Posterior cingulate gyrus (tissue), 11 donors: ENCODE measurements at places on chromosomes 16 and 17.

DNA sequence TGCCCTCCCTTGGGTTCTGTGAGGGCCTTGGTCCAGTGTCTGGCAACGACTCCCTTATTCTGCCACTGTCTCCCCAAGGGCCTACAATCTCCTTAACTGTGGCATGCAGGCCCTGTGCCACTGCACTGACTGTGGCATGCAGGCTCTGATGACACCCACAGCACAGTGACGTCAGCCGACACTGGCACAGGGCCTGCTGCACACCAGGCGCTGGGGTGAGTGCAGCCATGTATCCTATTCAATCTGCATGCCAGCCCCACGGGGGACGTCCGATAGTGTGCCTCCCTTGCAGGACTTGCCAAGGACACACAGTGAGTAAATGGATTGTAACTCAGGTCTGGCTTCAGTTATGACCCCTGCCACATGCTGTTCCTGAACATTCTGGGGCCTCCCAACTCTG lies 39.8 kb upstream of the RASD1 start:
- no peak for DNase-seq

- DNase-seq: no peak
Measured at GRCh38 chr17:31522284-31522931, 130.9 kb downstream of the RAB11FIP4 start.

GRCh38 chr17:64780096-64781013 lies 118.2 kb upstream of the SMURF2 start:
- DNase-seq: no peak

DNA sequence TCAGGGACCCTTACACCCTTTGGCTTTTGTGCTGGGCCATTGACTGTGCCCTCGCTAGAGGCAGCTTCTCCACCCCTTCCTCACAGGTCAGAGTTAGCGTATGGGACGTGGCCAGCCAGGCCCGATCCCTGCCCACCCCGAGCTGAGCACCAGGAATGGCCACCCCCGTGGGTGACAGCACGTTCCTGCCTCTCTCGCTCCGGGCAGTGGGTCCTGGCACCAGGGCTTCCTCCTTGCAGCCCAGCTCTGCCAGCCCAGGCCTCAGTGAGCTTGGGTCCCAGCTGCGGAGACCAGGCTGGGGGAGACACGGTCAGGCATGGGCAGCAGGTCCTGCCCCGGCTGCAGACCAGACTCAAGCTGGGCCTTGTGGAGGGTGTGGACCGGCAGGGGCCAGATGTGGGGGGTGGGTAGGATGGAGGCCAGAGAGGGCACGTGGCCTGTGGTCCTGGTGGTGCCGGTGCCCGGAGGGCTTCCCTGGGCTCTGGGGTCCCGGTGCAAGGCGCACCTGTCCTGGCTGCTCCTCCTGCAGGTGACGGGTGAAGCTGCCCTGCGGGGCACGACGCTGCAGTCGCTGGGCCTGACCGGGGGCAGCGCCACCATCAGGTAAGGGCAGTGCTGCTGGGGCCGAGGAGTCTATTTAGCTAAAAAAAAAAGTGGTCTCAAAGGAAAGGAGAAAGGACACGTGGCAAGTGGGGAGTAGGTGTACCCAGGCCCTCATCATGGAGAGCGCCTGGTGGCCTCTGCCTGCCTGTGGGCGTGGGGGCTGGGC lies 18.2 kb downstream of the ASPSCR1 start:
- no peak for DNase-seq

- DNase-seq: no peak
Measured at GRCh38 chr16:48173889-48174288, 18.1 kb upstream of the ABCC12 start.

- DNase-seq: peak; percentile 85
Measured at GRCh38 chr16:46853713-46854443, 22.9 kb upstream of the C16orf87 start.

- no peak for DNase-seq
Measured at GRCh38 chr17:58352596-58353388, 791 bp upstream of the SUPT4H1 start.

DNA sequence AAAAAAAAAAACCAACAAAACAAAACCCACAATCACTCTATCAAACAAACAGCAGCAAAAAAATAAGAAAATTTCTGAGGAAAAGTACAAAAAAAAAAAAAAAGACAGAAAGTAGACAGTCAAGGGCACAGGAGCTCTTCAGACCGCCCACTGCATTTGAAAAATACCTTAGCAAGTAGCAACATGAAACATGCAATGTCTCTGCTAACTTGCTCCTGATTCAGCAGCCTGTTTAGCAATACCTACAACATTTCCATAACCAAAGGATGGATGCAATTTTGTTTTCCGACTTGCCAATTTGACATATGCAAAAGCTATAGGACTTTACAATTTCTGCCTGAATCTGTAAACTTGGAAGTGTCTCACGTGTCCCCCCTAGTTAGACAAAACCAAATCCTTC lies 57.4 kb downstream of the SYNRG start:
- DNase-seq: no peak

DNA sequence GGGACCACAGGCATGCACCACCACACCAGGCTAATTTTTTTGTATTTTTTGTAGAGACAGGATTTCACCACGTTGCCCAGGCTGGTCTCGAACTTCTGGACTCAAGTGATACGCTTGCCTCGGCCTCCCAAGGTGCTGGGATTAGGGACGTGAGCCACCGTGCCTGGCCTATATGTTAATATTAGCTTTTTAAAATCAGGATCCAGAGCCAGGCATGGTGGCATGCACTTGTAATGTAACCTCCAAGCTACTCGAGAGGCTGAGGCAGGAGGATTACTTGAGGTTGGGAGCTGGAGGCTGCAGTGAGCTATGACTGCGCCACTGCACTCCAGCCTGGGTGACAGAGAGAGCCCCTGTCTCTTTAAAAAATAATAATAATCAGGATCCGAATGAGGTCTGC lies 8.5 kb upstream of the ADCY7 start:
- no peak for DNase-seq

DNA sequence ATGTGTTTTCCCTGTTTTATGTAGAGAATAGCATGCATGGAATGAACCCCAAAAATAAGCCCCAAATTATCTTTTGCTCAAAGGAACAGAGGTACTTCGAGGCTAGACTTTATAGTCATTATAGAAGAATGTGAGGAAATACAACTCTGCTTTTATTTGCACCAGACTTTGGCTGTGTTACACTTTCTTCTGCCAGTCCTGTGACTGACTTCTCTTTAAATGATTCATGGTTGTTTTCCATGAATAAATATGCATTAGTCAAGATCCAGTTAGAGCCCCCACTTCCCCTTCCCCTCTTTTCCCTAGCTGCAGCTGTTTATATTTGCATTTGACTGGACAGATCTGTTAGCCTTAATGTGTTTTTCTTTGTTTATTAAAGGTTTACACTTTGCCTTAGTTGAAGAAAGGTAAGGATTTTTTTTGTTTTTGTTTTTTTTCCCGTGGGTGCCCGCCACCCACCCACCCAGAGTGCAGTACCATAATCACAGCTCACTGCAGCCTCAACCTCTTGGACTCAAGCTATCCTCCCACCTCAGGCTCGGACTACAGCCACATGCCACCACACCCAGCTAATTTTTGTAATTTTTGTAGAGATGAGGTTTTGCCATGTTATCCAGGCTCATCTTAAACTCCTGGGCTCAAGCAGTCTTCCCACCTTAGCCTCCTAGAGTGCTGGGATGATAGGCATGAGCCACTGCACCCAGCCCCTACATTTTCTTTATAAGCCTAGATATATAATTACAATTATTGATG lies 152.6 kb downstream of the CYB561 start:
- DNase-seq: no peak

DNA sequence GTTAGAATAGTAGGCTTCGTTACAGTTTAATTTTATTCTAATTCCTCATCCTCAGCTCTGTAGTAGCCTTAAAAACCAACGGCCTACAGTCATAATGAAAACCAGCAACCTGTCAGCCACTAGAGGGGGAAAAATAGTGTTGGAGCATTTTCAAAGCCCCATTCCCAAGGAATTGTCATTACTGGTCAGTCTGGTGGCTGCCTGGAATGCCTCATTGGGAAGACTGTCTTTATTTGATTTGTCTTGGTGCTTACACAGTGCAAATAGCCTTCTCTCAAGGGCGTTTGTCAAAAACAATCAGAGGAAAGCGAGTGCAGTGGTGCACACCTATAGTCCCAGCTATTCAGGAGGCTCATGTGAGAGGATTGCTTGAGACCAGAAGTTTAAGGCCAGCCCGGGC lies 4.7 kb downstream of the LPCAT2 start:
- DNase-seq: no peak

GRCh38 chr16:48542020-48542473 lies 67.9 kb downstream of the N4BP1 start:
- peak; percentile 73 for DNase-seq

- DNase-seq: no peak
Measured at GRCh38 chr16:9415545-9415944, 324.1 kb downstream of the HAPSTR1 start.

DNA sequence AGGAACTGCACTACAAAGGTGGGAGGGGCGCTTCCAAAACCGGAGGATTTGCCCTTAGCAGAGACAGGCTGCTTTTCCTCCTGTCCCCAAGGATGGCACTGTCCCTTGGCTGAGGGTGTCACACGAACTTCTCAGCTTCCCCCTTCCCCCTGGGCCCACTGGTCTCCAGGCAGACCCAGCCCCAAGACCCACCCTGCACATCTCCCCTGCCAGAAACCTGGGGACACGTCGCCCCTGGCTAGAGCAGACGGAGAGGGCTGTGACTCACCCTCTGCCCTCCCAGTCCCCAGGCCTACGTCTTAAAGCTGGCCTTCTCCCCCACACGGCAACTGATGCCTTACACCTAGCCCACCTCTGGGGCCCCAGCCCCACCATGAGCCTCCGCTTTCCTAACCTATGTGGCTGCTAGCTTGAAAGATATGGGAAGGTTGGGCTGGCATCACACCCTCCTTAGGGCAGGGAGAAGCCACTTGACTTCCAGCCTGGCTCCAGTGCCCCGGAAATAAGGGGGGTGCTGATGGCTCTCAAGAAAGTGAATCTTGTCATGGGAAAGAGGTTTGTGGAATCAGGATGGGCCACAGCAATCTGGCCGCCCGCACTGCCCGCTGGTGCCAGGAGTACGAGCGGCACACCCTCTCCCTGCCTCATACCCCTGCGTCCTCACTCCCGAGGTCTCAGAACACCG lies 4.6 kb downstream of the ZNF319 start:
- DNase-seq: no peak

- DNase-seq: no peak
Measured at GRCh38 chr17:59341922-59342321, 10.5 kb downstream of the YPEL2 start.

- DNase-seq: no peak
Measured at GRCh38 chr17:64158831-64159590, 29.1 kb upstream of the ERN1 start.

GRCh38 chr16:89574681-89575246 lies 794 bp upstream of the CPNE7 start:
- DNase-seq: peak; percentile 38

DNA sequence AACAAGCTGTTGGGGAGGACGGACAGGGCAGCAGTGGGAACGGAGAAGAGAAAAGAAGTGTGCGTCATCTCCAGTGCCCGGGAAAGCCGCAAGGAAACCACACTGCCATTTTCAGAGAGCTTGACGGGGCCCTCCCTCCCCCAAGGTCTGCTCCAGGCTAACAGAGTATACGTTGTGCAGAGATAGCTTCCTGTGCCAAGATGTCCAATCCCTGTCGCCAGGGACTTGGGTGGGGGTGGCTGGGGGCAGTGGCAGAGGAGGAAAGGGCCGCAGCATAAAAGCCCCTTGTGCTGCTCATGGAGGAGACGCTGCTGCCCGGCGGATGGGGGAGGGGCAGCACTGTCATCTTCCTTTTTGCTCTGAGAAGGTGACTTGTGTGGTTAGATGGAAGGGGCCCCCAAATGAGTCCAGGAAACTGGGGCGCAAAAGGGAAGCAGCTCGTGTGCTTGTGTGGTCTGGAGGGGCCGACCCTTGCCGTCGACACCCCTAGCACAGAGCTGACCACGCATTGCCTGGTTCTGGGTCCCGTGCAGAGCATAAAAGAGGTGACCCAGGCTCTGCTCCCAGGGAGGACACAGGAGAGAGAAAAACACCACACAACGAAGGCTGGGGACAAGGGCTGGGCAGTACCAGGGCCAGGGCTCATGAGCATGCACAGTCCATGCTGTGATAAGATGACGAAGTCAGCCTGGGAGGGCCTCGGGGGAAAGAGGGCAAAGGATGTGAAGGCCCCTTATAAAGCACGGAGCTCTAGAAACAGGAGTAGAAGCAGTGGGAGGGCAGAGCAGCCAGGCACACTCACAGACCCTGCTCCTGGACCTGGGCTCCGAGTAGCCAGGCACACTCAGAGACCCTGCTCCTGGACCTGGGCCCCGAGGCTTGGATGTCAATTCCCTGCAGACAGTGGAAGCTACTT lies 372.7 kb downstream of the SLC39A11 start:
- DNase-seq: no peak

GRCh38 chr16:69563605-69564580 lies 1.9 kb upstream of the NFAT5 start:
- DNase-seq: no peak

- DNase-seq: peak; percentile 97
Measured at GRCh38 chr17:44222112-44222869, 2.8 kb upstream of the UBTF start.

DNA sequence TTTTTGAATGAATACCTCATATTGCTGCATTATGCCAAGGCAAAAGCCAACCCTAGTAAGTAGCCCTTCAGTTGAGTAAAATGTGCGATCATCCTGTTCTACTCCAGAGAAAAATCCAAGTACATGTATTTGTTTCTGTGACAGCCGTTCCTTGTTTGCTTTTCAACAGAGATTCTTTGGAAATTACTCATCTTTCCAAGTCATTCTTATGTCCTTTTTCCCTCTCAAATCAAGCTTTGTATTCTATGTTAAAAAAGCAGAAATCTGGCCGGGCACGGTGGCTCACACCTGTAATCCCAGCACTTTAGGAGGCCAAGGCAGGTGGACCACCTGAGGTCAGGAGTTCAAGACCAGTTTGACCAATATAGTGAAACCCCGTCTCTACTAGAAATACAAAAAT lies 112.9 kb upstream of the HAS3 start:
- DNase-seq: no peak
